ENCODE measurements at places on chromosomes 3 and 15. TPM values are rescaled to one million over a fixed set of nuclear protein-coding genes. Genes with fewer than 3 reads are reported as not detected.

CPN2 gene
- total RNA-seq: not detected

KCNMB2 gene
- not detected for total RNA-seq

NPTN gene
- total RNA-seq: 150 TPM

RAD51 gene
- total RNA-seq: 7.1 TPM

DUOXA2 gene
- total RNA-seq: 1.3 TPM

EPHA6 gene
- total RNA-seq: 0.18 TPM

PPP2R3A gene
- 21.3 TPM for total RNA-seq

IMPG2 gene
- 0.11 TPM for total RNA-seq

NEK4 gene
- 25.1 TPM for total RNA-seq

ZPLD1 gene
- total RNA-seq: not detected

CYP8B1 gene
- total RNA-seq: not detected

CNTN4 gene
- 16.8 TPM for total RNA-seq

SOX14 gene
- not detected for total RNA-seq

TM6SF1 gene
- total RNA-seq: 0.67 TPM

C3orf20 gene
- not detected for total RNA-seq

DNA sequence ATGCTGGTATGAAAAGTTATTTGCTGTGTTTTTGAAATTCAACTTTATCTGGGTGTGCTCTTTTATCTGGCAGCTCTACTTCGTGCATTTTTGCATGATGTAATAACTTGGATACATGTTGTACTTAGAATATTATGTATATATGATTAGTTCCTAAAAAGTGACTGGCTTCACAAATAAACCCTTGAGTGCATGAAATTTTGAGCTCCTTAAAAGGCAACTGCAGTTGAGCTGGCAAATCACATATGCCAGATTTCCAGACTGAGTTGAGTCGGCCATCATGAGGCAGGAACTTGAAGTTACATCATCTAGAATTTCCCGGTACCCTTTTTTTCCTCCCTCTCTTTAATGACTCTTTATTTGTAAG is 162.5 kb downstream of the FNDC3B start:
- no peak for DNase-seq

GRCh38 chr3:108182339-108182738 is 39.9 kb downstream of the IFT57 start:
- DNase-seq: no peak

- peak; percentile 71 for DNase-seq
Observed at GRCh38 chr15:76190751-76191538, 120.3 kb downstream of the ETFA start.

DNA sequence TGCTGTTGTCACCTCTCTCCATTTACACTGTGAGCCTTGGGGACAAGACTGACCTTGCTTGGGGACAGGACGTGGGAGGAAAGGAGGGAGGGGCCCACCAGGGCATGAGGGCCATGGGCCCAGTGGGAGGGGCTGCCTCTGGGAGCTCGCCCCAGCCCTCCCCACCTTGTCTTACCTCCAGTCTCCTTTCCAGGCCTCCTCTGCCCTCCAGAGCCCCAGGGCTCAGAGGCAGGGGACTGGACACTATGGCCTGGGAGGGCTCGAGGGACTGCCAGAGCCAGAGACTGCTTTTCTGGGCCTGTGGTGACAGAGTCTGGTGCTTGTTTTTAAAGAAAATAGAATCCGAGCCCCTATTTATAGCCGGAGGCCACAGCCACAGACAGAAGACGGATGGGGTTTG is 10.2 kb downstream of the CSPG4 start:
- no peak for DNase-seq

DNA sequence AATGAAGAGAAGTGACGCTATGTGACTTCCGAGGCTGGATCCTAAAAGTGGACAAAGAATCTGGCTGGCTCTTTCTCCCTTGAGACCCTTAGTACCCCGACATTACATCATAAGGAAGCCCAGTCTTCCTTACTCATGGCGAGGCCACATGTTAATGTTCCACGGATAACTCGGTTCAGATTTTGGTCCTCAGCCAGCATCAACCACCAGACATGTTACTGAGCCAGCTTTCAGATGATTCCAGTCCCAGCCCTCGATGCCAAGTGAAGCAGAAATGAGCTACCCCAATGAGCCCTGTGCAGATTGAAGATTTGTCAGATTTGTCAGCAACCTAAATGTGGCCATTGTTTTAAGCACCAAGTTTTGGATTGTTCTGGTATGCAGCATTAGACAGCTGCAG is 46.6 kb downstream of the SLCO2A1 start:
- DNase-seq: no peak

DNA sequence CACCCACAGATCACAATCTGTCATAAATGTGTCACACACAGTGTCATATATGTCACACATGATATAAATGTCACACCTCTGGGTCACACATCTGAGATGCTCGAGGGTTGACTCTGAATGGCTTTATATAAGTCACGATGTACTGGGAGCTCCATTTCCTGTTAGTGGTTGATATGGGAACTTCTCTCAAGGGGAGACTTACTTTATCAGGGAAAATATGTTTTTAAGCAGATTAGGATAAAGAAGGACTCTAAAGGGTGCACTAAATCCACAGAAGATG is 83.9 kb upstream of the MEF2A start:
- no peak for DNase-seq

DNA sequence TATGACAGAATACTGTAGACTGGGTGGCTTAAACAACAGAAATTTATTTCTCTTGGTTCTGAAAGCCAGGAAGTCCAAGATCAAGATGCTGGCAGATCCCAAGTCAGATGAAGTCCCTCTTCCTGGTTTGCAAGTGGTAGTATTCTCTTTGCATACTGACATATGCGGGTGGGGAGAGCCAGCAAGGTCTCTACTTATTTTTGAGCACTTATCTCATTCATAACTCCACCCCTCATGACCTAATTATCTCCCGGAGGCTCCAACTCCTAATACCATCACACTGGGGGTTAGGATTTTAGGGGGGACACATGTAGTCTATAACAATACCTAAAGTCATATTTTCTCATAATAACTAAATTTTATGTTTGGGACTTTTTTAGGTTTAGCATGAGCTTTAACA is 65.3 kb downstream of the BLM start:
- DNase-seq: no peak

GRCh38 chr3:62373215-62373614 is at the start of gene FEZF2:
TSS of gene FEZF2 (minus strand) at chr3:62373550. CDS start at chr3:62372868, 682 bp downstream.
- DNase-seq: no peak

- no peak for DNase-seq
Observed at GRCh38 chr15:48178648-48178931, 495 bp upstream of the MYEF2 start.

DNA sequence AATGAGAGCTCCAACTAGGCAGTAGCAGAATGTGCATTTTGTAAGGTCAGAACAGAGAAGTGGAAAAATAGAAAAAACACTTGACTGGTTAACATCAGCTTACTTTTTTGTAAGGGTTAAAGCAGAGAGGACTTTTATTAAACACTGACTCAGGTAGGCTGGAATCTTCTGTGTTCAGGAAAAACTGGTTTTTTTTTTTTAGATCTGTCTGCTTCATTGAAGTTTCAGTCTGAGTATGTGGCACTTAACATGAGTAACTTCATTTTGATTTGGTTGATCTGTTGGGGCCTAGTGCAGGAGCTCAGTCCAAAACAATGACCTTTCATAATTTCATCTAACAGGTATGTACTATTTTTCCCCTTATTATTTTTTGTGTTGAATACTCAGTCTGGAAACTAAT is 141.1 kb downstream of the DOCK3 start:
- no peak for DNase-seq

DNA sequence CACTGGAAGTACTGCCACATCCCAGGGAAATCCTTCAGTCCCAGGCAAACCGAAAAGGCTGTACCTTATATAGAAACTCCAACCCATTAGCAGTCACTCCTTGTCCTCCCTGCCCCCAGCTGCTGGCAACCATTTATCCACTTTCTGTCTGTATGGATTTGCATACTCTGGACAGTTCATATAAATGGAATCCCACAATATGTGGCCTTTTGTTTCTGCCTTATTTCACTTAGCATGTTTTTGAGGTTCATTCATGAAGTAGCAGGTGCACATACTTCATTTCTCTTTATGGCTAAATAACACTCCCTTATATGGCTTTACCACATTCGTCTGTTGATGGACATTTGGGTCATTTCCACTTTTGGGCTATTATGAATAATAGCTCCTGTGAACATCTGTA is 51.6 kb upstream of the CMTM8 start:
- DNase-seq: no peak

- no peak for DNase-seq
Observed at GRCh38 chr15:68844856-68845550, 24.3 kb upstream of the ANP32A start.

- no peak for DNase-seq
Observed at GRCh38 chr15:42879443-42879842, 41.1 kb downstream of the TTBK2 start.

DNA sequence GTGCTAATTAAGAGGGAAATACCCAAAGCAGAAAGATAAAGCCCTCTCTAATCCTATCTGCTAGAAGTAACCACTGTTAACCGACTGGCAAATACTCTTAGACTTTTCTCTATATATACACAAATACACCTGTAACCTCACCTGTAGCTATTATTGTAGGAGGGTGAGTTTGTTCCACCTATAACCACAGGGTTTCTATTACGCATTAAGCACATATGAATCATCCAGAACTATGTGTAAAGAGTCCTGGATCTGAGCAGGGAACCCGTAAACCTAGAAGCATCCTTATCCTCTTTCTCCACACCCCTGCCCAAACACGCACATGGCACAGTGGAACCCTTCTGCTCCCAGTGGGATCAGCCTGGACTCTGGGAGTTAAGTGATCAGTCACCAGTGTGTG is 172.8 kb upstream of the C2CD4B start:
- no peak for DNase-seq

- DNase-seq: no peak
Observed at GRCh38 chr15:22973286-22973685, 6.9 kb downstream of the CYFIP1 start.

GRCh38 chr15:81184188-81184587 is 12.5 kb upstream of the IL16 start:
- DNase-seq: no peak

GRCh38 chr3:168272343-168272985 is 176.7 kb upstream of the GOLIM4 start:
- DNase-seq: no peak

GRCh38 chr15:88177451-88177850 is 79.1 kb downstream of the NTRK3 start:
- DNase-seq: no peak

- no peak for DNase-seq
Observed at GRCh38 chr3:65811892-65812291, 226.8 kb downstream of the MAGI1 start.

GRCh38 chr3:160973067-160973809 is 131.9 kb downstream of the B3GALNT1 start:
- no peak for DNase-seq

- no peak for DNase-seq
Observed at GRCh38 chr15:66905954-66906353, 159.4 kb upstream of the SMAD3 start.

DNA sequence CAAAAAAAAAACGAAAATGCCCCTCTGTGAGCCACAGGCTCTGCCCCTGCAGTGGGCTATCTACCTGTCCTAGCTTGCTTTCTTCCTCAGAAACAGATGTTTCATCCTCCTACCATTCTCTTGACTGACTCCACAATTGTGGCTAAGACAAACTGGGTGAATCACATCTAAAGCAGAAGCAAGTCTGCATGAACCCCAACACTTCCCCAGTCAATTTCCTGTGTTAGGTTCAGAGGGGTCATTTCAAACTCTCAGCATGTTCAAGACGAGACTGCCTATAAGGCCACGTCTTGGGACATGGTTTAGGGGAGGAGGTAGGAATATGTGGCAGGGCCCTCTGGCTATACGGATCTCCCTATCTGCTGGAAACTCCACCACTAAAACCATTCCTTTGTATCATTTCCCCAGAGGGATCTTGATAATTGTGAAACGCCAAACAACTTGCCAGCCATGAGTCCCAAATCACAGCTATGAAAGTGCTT is 28.6 kb upstream of the ANKDD1A start:
- no peak for DNase-seq

GRCh38 chr15:28098360-28098765 is 752 bp downstream of the OCA2 start:
- DNase-seq: no peak

DNA sequence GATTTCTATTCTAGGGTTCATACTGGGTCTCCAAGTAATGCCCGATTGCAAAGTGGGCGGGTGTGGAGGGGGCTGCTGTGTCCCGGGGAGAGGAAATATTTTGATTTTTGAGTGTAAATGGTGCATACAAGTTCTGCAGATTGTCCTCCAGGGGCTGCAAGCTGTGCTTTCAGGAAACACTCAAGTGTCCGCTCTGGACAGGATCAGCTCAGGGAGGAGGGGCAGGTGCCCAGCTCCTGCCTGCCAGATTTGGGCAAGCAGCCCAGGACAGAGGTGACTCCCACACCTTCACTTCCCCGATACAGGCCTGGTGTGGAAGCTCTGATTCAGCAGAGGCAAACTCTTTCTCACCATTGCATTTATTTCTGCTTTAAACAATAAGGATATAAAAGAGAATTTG is 142.7 kb downstream of the ALDH1A2 start:
- peak; percentile 81 for DNase-seq

- DNase-seq: peak; percentile 82
Observed at GRCh38 chr15:29822100-29822683, at the start of gene TJP1. TSS of gene TJP1 (minus strand) at chr15:29822468. CDS start at chr15:29822028, 440 bp downstream.

DNA sequence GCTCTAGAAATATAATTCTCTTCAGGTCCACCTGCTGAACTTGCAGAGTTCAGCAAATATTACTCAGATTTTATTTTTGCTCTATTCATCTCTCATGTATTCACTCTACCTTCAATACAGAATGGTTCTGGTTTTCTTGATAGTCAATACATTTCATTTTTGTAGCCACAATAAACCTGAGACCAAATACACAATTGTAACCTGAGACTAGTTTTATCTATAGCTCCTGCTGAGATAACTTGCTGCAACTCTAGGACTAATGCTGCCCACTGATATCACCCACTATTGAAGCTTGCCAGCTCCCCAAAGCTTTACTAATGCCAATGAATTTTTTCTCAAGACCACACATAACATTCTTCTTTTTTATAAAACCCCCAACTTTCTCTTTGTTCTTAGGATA is 229.3 kb downstream of the NSUN3 start:
- DNase-seq: no peak

DNA sequence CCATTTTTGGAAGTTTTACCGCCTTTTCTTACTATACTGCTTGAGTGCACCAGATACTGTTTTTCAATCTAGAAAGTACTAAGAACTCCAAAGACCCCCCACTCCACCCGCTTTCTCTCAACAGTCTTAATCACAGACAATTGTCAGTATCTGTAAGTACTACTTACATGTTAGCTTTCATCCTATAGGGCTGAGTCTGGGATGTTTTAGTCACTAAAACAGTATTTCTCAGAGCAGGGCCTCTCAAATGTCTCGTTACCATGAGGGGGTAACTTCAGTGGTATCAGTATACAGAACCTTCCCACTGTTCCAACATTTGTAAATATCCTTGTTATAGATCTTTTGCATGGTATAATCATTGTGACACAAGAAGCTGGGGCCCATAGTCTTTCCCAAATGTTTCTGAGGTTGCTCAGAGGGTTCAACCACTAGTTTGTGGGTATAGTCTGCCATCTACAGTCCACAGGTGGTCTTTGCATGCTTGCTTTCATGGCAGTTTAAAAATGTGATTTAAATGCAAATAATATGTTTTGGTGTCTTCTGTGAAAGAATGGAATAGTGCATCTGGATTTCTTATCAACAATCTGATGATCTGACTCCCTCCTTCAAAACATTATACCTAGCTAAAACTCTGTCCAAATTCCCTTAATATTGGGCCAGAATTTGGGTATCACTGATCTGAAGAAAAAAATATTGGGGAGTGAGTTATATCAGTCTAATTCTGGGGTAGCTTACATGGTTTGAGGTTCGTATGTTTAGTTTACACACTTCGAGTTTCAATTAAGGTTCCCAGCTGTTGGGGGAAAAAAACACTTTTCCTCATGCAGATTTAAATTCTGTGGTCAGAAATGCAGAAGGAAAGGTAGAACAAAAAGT is 18.0 kb upstream of the DNAJC13 start:
- no peak for DNase-seq
